ENCODE measurements at places on chromosomes 6 and 20.

- no peak for DNase-seq
These were observed 42.2 kb downstream of the RAMACL start for GRCh38 chr6:166544296-166544605.

- DNase-seq, result peak; percentile 60
These were observed 23.0 kb downstream of the CEBPB start for GRCh38 chr20:50213531-50214106.

DNA sequence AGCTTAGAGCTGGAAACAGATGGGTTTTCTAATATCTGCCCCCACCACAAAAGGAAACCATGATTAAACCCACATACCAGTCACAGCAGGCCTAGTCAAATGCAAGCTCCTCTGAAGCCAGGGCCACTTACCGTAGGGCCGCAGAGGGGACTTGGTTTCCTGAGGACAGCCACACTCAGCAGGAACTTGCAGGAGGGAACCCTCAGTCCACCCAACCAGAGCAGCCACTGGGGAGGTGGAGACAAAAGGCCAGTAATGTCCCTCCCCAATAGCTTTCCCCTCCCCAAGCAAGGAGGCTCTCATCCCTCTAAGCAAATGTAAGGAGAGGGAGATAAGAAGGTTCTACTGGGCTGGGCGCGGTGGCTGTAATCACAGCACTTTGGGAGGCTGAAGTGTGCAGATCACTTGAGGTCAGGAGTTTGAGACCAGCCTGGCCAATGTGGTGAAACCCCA is 384.4 kb upstream of the JARID2 start:
- DNase-seq, result no peak

DNA sequence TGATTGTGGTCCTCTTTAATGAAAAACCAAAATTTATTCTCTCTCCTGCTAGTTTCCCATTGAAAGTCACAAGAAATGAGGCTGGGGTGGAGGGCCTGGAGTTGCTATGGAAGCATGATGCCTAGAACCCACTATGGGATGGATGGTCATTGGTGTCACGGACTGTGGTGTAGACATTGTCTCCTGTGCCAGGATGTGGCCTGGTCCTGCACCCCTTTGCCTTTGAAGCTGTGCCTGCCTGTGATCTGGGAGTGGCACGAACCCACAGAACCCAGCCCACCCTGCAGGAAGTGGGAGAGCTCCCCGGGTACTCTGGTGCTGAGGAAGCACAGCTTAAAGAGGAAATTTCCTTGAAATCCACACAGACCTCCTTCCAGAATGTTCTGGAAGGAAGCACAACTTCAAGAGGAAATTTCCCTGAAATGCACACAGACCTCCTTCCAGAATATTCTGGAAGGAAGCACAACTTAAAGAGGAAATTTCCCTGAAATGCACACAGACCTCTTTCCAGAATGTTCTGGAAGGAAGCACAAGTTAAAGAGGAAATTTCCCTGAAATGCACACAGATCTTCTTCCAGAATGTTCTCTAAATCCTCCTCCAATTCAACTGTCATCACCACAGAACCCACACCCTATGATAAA is 105.6 kb downstream of the CDH26 start:
- DNase-seq, result no peak

- DNase-seq, result no peak
These were observed 6.7 kb downstream of the PHACTR2 start for GRCh38 chr6:143684486-143684885.

GRCh38 chr6:129679758-129680157 is 30.2 kb downstream of the ARHGAP18 start:
- DNase-seq, result no peak

GRCh38 chr20:42484790-42485375 is 704.8 kb downstream of the PTPRT start:
- no peak for DNase-seq

DNA sequence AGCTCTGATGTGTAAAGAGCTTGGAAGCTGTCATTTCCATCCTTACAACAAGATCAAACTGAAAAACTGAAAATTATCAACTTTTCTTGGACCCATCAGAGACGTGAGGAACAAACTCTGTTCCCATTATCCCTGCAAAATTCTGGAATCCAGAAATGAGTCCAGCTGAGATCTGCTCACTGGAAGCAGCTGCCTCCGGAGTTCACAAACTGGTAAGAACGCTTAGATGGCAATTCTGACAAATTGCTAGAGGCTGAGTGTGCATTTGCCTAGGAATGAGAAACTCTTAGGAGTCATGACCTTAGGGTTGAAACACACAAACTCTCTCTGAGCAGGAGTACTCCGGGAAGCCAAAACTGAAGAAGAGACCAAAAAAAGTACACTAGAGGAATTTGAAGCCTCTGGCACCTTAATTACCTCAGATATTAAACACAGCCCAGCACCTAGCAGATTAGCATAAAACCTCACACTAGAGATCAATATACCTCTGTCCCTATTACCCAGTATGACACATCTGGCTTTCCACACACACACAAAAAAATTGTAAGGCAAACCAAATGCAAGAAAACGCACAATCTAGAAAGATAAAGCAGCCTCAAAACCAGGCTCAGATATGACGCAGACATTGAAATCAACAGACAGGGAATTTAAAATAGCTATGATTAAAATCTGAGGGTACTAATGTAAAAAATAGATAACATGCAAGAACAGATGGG is 233.5 kb upstream of the SGK1 start:
- DNase-seq, result peak; percentile 75

GRCh38 chr20:22962567-22963439 is 72.3 kb upstream of the SSTR4 start:
- DNase-seq, result no peak

DNA sequence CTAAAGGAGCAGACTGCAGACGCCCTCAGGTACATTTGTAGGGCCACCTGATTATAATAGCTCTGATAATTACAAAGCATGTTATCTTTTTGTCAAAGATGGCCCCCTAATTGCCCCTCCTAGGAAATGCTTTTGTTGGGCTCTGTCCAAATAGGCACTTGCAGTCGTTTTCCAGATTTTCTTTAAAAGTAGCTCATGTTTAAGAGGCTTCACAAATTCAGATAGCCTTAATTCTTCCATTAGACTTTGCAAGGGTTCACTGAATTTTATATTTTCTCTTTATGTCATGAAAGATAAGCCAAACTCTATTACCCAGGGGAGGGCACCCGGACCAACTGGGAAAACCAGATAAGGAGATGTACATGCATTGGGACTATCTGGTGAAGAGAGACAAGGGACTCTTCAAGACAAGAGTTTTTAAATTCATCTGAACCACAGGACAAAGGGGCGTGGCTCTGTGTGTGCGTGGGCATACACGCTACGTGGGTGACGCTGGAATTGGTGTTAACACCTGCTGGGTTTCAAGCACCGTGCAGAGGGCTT is 95.6 kb downstream of the TOX2 start:
- DNase-seq, result no peak

GRCh38 chr6:47091886-47092668 is 49.9 kb upstream of the ADGRF1 start:
- DNase-seq, result peak; percentile 31

GRCh38 chr6:156564807-156565149 is 212.4 kb upstream of the ARID1B start:
- no peak for DNase-seq

DNA sequence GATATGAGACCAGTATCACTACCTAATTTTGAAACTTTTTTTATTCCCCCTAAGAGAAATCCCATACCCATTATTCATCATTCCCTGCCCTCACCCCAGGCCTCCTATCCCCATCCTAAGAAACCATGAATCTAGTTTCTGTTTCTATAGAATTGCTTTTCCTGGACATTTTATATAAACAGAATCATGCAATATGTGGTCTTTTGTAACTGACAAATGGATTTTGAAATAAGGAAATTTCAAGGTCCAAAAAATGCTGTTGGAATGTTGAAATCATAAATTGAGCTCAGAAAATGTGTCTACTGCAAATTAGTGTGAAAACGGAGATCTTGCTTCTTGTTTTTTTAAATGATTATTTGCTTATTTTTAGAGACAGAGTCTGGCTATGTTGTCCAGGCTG is 25.1 kb downstream of the RNF217 start:
- DNase-seq, result no peak

DNA sequence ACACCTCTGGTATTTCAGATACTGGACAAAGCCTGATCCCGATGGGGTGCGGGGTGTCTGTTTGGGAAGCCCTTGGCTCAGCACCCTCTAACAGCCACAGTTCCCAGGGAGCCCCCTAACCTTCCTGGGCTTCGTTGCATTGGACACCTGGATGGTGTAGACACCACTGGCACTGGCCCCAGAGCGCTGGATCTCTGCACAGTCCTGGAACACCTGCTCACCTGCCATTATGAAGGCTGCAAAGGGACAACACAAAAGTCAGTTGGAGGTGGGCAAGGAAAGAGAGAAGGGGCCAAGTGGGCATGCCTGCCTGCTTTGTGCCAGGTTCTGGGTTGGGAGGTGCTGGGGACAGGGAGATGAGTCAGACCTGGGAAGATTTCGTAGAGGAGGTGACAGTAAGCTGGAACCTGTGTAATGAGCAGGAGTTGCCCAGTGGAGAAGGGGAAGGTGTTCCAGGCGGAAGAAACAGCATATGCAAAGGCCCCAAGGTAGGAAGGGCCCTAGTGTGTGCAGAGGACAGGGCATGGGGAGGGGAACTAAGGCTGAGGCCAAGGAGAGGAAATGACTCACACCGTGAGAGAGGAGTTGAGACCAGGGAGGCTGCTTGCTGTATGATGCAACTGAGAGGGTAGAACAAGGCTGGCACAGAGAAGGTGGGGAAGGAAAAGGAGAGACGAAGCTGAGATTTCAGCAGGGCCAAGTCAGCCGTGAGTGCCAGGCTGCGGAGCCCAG is 34.9 kb downstream of the ANGPT4 start:
- DNase-seq, result peak; percentile 24

DNA sequence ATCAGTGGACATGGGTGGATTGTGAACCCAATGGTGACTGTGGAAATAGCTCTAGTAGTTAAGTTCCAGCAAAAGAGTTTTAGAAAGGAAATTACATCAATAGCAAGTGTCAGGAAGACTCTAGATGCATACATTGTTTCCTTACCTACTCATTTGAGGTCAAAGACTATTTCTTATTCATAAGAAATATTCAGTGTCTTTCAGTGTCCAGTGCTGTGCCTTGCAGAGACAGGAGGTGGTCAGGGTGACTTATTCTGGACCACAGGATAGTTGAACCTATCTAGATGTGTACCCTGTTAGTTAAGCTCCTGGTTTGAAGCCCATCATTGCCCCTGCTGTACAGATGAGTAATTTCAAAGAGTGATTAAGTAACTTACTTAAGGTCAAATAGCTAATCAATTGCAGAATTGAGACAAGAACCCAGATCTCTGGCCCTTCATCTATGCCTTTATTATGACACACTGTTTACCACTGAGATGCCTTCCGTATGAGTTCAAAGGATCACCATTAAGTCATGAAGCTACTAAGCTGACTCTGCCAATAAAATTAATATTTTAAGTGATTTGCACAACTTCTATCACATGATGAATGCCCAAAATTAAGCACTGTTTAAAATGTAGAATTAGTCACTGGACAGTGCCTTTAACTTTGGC is 136.1 kb downstream of the PDSS2 start:
- DNase-seq, result no peak

- DNase-seq, result no peak
These were observed 98.0 kb upstream of the SLC24A3 start for GRCh38 chr20:19114410-19114809.

- no peak for DNase-seq
These were observed 38.3 kb upstream of the HINT3 start for GRCh38 chr6:125918230-125918629.

- DNase-seq, result peak; percentile 84
These were observed 153.0 kb downstream of the BCAS1 start for GRCh38 chr20:53917145-53918019.

GRCh38 chr6:68632734-68633133 is 2.3 kb upstream of the ADGRB3 start:
- DNase-seq, result no peak

GRCh38 chr6:7827142-7827541 is 83.4 kb downstream of the TXNDC5 start:
- no peak for DNase-seq

DNA sequence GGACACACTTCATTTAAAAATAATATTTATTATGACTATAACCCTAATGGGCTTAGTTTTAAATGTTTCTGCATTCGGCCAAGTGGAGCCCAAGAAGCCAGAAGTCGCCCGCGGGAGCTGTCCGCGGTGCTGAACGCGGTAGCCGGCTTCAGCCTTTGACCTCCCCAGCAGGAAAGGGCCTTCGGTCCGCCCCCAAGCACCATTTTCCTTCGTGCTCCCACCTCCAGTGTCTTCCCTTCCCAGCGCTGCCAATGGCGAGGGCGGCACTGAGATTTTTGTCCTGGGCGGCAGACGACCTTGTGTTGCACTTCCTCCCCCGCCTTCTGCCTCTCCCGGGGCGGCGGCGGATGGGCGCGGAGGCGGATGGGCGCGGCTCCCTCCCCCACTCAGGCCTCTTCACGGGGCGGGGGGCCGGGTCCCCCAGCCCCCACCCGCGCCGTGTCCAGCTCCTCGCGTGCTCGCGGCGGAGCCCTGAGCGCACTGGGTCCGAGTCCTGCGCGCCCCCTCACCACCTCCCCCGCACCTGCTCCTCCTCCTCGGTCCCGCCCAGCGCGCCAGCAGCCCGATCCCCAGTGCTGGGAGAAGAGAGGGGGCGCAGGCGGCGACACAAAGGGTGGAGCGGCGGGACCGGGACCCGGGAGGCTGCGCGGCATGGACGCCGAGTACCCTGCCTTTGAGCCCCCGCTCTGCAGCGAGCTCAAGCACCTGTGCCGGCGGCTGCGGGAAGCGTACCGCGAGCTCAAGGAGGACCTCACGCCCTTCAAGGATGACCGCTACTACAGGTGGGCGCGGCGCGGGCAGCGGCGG is 23.6 kb upstream of the TMEM181 start:
- peak; percentile 77 for DNase-seq

GRCh38 chr20:42857446-42857845 is 332.3 kb downstream of the PTPRT start:
- DNase-seq, result no peak

GRCh38 chr6:155143029-155143577 is 120.7 kb upstream of the CLDN20 start:
- peak; percentile 76 for DNase-seq

DNA sequence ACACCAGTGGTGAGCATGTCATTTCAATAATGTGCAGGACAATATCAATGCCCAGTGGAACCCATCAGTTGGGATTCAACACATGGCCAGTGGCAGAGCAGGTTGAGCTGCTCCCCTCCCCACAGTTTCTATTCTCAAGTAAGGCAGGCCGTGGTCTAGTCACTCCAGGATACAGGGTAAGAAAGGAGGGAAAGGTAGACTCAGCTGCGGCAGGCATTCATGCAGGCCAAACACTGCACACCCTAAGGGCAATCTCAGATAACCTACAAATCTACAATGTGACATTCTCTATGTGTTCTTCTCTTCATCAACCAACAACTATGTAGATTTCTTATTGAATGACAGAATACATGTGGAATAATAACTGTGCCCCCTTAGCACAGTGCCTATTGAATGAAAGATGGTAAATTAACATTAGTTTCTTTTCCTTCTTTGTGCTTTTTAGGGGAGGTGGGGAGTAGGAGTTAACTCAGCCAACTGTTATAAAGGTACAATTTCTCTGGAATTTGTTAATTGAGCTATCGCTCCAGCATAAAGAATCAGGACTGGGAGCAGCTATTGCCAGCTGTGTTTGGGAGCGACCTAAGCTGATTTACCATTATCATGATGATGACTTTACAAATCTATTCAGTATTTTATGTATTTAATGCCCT is 89.7 kb downstream of the FAM50B start:
- no peak for DNase-seq

GRCh38 chr6:7073821-7074525 is 33.8 kb upstream of the RREB1 start:
- DNase-seq, result no peak

GRCh38 chr20:1844325-1845162 is 50.7 kb upstream of the SIRPA start:
- peak; percentile 96 for DNase-seq

- DNase-seq, result no peak
These were observed 33.3 kb upstream of the NKAIN2 start for GRCh38 chr6:123770247-123770949.

- DNase-seq, result no peak
These were observed 297.2 kb downstream of the CDH26 start for GRCh38 chr20:60255415-60255814.
